Colonic mucosa (tissue), 4 donors: ENCODE measurements at places on chromosomes 11 and 22. TPM values are rescaled to one million over a fixed set of nuclear protein-coding genes. Genes with fewer than 3 reads are reported as not detected.

GRCh38 chr11:26537341-26537740 is 34.7 kb downstream of the MUC15 start:
- DNase-seq: no peak

GRCh38 chr22:19127329-19128008 is 3.6 kb upstream of the TSSK2 start:
- no peak for DNase-seq

The PATE2 gene
- total RNA-seq: not detected

- DNase-seq: no peak
Measured at GRCh38 chr11:126797457-126798169, 203.0 kb downstream of the KIRREL3 start.

DNA sequence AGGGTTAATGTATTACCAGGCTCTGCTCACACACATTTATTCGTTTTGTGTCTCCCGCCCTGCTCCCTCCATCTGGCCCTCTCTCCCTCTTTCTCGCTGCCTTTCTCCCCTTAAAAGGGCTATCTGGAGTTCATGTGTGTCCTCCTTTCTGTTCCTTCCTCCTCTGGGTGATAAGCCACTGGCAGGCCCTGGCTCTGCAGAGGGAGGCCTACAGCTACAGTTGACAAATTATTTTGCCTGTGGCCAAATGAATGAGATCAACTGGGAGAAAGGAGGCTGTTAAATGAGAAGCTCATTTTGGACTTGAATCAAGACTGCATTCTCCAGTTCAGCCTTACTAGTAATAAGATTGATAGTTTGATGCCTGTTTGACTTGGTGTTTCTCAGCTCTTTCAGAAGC is 17.5 kb upstream of the OPCML start:
- DNase-seq: no peak

- no peak for DNase-seq
Measured at GRCh38 chr11:61403658-61404057, 11.3 kb downstream of the TMEM216 start.
